Stimulated activated CD4-positive, alpha-beta T cell treated with anti-CD3 and anti-CD28 coated beads, Interleukin-4, amount 100 ng/mL, for 4 hours (primary cell): ENCODE measurements at places on chromosomes 2 and 18.

DNA sequence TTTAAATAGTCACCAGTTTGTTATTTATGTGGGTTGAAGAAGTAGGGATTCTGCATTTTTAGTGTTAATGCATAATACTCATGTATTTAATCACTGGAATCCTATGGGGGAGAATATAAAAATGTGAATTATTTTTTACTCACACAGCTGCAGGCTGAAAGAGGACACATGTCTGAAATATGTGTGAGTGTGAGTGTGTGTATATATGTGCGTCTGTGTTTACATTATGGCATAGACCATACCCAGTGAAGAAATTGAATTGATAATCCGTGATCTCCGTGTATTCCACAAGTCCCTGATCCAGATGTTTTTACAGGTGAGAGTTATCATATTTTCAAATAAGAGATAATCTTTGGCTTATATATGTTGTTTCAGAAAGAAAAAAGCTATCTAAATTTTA is 225.3 kb downstream of the ICOS start:
- no peak for DNase-seq

- no peak for DNase-seq
Observed at GRCh38 chr2:150341982-150342680, 145.3 kb downstream of the RND3 start.

GRCh38 chr2:42663828-42664227 is 95.4 kb downstream of the MTA3 start:
- DNase-seq = no peak

DNA sequence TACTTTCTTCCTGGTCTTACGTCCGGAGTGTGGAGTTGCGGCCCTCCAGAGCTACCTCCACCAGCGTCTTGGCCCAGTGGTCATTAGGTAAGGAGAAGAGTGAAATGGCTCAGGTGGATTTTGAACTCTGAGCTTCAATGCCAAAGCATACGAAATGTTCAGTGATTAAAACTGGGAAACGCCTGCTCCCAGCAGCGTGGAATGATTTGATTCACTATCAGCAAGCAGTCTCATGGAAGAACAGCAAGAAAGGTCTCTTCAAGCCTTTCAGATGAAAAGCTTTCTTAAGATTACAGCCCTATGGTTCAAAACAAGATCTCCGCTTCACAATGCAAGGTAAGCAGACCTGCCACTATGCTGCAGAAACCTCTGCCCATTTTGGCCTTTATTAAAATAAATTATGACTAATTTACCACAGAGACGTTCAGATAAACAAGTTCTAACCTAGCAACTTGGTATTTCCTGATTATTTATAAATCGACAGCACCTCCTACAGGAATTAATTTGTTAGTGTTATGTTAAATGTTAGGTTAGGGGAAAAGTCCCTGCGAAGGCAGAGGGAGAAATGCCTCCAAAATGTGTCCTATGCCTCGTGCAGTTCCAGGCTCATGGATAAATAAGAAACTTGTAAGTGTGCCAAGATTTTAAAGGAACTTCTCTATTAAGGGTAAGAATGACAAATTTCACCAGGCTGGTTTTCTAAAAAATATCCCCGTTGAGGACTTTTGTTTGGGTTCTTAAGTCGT is 10.1 kb downstream of the SP9 start:
- DNase-seq = no peak

GRCh38 chr2:109259671-109260070 is 130.7 kb downstream of the SH3RF3 start:
- DNase-seq = no peak

- no peak for DNase-seq
Observed at GRCh38 chr2:202158796-202159195, 79.6 kb downstream of the SUMO1 start.

DNA sequence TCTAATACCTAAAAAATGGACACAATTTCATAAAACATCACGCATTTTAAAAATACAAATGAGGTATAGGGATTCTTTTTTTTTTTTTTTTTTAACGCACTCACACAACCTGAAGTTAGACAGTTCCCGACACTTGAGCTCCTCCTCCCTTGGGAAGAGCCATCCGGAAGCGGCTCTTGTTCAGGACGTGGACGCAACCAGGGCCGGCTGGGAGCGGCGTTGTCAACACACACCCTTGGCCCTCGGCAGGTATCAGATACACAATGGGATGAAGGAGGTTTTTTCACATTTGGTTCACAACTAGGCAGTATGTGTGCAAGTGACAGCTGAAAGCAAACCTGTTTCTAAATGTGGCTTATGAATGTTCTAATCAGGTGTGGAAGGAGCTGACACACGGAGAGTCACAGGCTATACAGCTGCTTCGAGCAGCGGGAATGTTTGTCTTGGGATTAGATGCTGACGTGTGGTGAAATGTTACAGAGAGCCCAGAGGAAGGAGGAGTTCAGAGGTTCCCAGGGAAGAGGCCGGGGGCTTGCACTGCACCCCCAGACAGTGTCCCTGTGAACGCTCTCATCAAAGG is 111.1 kb downstream of the PXDN start:
- DNase-seq = no peak

DNA sequence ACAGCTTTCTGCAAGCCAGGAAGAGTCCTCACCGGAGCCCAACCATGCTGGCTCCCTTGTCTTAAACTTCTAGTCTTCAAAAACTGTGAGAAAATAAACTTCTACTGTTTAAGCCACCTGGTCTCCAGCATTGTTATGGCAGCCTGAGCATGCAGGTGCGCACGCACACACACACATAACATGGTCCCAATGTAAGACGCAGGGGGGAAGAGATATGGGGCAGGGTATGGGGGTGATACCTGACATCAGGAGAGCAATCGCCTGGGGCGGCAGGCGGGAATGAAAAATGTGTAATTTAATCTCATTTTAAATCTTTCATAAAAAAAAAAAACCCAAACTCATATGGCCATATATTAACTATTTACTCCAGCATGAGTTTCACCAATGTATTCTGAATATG is 18.0 kb downstream of the HJURP start:
- no peak for DNase-seq

DNA sequence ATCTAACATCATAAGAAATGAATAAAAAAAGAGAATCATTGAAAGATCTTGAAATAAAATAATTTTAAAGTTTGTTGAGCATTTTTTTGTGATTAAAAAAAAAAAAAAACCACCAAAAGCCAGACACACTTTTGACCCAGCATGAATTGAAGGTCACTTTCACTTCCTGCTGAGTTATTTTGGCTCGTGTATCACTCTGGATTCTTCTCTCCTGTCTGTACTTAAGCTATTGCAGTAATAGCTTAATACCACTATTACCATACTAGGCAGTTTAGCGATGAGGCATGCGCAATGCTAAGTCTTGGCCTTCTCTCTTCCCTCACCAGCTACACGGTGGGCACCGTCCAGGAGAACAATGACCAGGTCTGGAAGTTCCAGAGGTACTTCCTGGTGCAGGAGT is 54.5 kb upstream of the SPP2 start:
- no peak for DNase-seq

DNA sequence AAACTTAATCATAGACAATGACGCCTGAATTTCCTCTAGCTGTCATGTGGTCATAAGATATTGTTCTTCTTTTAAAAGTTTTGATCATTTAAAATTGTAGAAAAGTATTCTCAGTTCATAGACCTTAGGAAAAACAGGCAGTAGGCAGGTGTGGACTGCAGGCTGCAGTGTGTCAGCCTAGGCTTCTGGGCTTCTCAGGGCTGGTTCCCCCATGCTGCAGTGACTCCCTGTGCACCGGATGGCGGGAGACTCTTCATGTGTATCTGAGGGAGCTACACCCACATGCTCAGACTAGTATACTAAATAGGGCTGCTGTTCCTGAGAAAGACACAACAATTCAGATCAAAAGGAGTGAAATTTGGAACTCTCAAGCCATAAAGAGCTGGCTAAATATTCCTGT is 72.4 kb downstream of the PXDN start:
- DNase-seq = no peak
